ENCODE measurements at places on chromosomes 4 and X. TPM values are rescaled to one million over a fixed set of nuclear protein-coding genes. Genes with fewer than 3 reads are reported as not detected.

PLP1 gene
- not detected for total RNA-seq

REST gene
- 39.2 TPM for total RNA-seq

BEX1 gene
- not detected for total RNA-seq

DAPP1 gene
- total RNA-seq = 71.9 TPM

ENPP6 gene
- not detected for total RNA-seq

RHOXF2 gene
- not detected for total RNA-seq

NLGN3 gene
- total RNA-seq = 1.7 TPM

AKAP14 gene
- total RNA-seq = not detected

GCNA gene
- 4.2 TPM for total RNA-seq

AKAP4 gene
- not detected for total RNA-seq

RBM46 gene
- total RNA-seq = not detected

ART3 gene
- total RNA-seq = not detected

DRD5 gene
- not detected for total RNA-seq

TMEM150C gene
- total RNA-seq = not detected

Measured in OCI-LY7 (cell line).